ENCODE measurements at places on chromosomes 2 and 18.

DNA sequence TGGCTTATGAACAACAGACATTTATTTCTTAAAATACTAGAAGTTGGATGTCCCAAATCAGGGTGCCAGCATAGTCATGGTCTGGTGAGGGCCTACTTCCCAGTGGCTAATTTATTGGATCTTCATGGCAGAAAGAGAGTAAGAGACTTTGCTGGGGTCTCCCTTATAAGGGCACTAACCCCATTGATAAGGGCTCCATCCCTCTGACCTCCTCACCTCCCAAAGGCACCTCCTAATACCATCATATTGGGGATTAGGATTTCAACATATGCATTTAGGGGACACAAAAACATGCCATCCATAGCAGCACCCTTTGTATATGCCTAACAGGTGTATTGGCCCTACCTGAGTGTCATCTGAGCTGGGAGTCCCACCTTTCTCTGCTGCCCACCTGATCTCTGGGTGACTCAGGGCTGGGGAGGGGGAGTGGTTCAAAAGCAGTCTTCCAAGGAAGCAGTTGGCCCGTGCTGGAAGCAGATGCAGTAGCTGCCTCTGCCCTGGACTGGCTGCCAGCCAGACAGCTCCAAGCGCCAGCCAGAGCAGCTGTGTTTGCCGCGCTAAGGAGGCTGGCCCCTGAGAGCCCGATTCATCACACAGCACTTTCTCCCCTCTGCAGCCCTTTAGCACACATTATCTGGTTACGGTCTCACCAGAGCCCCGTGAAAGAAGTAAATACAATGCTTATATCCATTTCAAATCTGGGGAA is 84.6 kb downstream of the SMAD7 start:
- DNase-seq: peak; percentile 63

DNA sequence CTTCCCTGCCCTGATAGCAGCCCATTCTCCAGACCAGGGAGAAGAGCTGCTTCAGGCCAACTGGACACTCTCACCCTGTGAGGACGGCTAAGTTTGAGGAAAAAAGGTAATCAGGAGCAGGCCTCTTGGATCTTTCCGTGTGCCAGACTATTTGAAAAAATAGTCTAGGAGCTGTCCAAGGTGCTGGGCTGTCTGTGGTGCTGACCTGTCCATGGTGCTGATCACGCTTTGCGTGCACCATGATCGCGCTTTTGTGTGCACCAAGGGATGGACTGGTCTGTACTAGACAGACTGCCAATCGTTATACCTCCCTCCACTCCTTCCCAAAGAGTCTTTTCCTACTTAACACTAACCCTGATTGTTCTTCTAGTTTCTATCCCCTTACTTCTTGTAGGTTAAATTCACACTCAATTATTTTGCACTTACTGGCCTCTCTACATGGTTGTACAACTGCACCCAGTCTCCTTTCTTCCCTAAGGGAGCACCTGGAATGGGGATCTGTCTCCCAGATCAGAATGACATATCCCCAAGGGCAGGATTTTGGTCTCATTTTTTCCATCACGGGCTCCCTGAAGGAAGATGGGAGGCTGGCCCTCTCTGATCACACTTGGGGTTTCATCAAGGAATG is 295.4 kb downstream of the CELF4 start:
- DNase-seq: peak; percentile 62

DNA sequence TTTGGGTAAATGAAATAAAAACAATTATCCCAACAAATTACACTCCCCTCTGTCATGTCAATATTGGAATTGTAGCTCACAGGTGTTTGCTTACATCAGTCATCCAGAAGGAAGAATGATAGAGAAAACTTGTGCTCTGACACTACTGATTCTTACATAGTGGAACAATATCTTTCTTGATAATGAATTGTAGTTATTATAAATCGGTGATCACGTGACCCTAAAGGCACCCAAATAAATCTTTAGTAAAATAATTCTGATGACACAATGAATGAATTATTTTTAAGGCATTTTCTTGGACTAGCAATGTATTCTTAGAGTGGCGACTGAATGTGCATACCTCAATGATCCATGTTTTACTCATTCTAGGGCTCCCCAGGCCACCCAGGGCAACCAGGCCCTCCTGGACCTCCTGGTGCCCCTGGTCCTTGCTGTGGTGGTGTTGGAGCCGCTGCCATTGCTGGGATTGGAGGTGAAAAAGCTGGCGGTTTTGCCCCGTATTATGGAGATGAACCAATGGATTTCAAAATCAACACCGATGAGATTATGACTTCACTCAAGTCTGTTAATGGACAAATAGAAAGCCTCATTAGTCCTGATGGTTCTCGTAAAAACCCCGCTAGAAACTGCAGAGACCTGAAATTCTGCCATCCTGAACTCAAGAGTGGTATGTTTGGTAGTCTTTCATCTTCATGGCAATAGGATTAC is 34.5 kb downstream of the COL3A1 start:
- no peak for DNase-seq

GRCh38 chr2:68544811-68545210 is 77.4 kb downstream of the APLF start:
- DNase-seq: no peak

DNA sequence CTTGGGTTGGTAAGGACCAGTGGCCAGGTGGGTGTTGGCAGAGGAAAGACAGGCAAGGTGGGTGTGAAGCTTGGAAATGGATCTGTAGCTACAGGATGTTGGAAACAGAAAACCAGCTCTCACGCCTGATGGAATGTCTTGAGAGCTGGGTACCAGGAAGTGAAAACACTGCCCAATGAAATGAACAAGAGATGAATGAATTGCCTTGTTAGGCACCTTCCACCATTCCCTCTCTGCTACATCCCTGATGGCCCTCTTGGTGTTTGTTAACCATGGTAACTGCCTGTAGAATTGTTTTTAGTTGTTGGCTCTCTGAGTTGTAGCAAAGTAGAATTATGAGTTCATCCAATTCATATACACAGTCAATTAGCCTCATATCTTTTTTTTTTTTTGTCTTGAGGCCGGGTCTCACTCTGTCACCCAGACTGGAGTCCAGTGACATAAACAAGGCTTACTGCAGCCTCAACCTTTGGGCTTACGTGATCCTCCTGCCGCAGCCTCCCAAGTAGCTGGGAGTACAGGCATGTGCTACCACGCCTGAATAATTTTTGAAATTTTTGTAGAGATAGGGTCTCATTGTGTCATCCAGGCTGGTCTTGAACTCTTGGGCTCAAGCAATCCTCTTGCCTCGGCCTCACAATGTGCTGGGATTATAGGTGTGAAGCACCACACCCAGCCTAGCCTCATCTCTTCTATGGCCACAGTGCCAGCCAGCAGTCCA is 9.5 kb downstream of the KCMF1 start:
- DNase-seq: no peak

- DNase-seq: no peak
Measured at GRCh38 chr2:141439524-141439923, 691.3 kb downstream of the LRP1B start.

- DNase-seq: no peak
Measured at GRCh38 chr2:42180300-42180699, 11.1 kb downstream of the EML4 start.

DNA sequence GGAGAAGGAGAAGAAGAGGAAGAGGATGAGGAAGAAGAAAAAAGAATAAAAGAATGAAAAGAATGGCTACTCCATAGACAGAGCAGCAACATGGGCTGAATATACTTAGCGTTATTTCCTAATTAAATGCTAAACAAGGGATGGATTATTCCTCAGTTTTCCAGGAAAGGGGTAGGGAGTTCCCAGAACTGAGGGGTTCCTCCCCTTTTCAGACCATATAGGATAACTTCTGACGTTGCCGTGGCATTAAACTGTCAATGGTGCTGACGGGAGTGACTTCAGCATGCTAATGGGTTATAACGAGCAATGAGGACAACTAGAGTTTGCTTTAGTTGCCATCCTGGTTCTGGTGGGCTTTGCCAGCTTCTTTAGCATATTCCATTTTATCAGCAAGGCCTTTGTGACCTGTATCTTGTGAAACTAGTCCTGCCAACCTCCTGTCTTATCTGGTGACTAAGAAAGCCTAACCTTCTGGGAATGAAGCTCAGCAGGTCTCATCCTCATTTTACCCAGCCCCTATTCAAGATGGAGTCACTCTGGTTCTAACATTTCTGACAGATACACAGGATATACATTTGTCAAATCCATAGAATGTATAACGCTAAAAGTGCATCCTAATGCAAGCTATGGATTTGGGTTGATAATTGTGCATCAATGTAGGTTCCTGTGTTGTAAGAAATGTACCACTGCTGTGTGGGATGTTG is 152.3 kb downstream of the MAIP1 start:
- DNase-seq: no peak

DNA sequence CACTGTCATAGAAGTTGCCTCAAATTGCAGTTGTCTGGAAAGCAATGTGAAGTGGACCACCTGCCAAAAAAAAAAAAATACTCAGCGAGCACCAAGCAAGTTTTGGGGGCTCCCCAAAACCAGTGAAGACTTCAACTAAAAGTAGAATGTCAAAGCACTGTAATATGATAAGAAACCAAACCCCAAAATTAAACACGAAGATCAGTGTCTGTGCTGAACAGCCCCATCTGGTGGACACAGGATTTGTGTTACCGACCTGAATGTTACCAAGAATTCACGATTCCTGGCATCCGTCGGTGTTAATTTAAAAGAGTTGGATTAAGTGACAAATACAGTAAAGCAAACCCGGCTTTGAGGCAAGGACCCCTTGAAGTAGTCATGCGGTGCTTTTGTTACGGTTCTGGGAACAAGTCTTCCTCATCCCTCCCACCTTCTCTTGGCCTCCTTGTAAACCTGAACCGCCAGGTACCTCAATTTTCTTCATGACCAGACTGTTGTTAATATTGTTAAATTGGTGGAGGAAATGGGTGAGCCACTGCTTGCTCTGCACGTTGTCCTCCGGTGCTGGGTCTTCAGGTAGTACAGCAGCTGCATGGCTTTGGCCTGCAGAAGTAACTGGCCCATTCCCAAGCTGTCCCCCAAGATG is 31.3 kb upstream of the SSB start:
- DNase-seq: peak; percentile 56

DNA sequence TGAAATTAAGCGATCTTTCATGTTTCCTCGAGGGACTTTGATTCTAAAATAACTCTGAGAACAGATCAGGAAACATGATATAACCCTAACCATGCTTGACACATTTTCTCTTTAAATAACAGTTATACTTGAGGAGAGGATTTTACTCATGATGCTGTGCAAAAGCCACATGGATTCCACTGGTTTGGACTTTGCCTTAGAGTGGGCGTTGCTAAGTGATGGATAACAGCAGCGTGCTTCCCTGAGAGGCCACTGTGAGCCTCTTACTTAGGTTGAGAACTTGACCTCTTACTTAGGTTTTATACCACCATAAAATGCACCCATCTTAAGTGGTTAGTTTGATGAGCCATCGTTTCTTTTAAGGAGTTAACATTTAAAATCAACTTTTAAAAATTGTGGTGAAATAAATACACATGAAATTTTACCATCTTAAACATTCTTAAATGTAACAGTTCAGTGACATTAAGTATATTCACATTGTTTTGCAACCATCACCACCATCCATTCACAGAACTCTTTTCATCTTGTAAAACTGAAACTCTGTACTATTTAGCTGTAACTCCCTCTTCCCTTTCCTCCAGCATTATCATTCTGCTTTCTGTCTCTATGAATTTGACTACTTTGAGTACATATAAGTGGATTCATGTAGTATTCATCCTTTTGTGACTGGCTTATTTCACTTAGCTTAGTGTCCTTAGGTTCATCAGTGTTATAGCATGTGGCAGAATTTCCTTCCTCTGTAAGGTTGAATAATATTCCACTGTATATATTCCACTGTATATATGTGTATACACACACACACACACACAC is 22.6 kb downstream of the ANXA4 start:
- no peak for DNase-seq

GRCh38 chr2:46229134-46230063 is 67.8 kb upstream of the EPAS1 start:
- DNase-seq: peak; percentile 53

DNA sequence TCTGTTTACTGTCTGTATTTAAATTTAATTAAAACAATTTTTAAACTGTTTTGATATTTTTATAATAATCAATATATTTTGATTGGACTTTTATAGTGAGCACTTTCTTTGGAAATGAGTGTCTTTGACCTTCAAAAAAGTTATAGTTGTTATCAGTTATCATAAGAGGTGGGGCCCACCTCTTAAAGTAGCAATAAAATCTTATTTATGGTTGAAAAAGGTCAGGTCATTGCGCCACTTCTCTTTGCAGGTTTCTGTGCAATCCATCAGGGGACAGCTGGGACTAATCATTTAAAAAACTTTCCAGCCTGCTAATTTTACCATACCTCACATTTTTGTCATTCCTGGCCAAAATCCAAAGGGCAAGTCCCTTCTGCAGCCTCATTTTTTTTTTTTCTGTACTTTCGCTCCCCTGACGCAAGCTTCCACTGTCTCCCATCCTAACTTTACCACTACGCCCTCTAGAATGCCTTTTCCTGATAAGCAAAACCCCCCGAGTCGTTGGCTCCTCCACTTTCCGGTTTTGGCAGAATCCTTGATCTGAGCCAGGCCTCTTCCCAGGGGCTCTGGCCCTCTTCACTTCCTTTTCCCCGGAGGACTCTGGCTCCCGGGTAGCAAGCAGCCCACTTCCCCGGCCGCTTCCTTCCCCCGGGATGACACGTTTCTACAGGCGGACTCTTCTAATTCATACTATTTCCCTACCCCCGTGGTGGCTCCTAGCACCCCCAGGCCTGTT is 1.1 kb upstream of the SEH1L start:
- peak; percentile 97 for DNase-seq

DNA sequence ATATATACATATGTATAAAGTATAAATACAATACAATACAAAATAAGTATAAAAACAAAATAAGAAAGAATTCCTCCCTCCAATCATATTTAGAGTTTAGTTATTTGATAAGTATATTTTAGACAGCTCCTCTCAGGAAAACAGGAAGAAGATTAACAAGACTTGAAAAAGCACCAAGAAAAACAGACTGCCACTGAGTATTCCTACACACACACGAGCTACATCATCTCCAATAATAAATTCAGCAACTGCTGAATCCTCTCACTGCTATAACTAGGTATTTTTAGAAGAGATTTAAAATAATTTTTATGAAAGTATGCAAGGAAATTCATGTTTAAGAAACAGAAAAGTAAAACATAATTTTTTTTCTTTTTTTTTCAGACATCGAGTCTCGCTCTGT is 13.0 kb downstream of the LONRF2 start:
- no peak for DNase-seq

DNA sequence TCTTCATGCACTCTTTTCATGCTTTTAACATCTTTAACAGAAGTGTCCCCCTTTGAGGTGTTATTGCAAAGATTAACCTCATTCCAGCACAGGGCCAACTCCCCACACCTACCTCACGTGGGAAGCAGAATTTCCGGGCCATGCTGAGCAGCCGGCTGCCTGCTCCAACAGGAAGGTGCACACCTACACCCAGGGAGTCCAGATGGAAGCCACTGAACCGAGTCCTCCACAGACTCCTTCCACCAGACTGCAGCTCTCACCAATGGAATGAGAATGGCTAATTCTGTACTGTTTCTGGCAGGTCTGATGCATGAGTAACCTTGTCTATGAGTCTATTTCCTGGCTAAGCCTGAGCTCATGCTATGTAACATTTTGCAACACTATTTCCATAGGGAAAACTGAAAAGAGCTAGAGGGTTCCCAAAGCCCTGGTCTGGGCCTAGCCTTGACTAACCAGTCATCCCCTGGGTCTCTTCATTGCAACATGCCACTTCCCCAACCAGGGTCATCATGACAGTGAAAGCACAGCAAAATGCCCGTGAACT is 11.0 kb downstream of the ERFE start:
- DNase-seq: peak; percentile 99

GRCh38 chr2:154489266-154489858 is 209.1 kb upstream of the KCNJ3 start:
- no peak for DNase-seq

- DNase-seq: peak; percentile 88
Measured at GRCh38 chr2:223846515-223846914, 9.1 kb upstream of the AP1S3 start.

Measured in fibroblast of skin of scalp (primary cell).